ENCODE measurements at places on chromosomes 1 and 21.
A peak's percentile ranks its signal among the peaks of the same experiment; 100 is the strongest.

DNA sequence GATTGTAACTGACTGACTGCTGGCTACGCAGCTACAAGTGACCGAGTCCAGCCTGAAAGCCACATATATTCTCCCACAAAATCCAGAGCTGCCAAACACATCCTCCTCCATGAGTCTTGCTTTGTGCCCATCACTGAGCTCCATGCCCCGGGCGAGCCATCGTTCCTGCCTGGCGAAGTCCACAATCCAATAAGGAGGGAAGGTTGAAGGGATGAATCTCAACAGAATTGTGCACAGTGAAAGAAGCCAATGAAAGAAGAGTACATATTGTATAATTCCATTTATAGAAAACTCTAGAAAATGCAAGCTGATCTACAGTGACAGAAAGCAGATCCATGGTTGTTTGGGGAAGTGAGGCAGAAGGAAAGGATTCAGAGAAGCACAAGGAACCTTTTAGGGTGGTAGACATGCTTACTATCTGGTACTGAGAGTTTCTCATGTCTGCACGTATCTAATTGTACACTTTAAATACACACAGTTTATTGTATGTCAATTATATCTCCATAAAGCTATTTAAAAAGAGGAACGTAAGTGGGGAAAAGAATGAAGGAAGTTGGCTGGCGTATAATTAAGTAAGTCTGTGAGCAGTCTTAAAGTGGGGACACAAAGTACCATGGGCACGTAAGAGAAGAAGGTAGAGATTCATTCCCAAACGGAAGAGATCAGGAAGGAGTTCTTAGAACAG lies 115.9 kb upstream of the JUN start:
- no peak for DNase-seq

GRCh38 chr1:211355873-211356272 lies 29.2 kb downstream of the TRAF5 start:
- no peak for DNase-seq

- DNase-seq = no peak
Measured at GRCh38 chr1:25088946-25089345, 143.4 kb downstream of the SYF2 start.

- DNase-seq = no peak
Measured at GRCh38 chr1:237074371-237075117, 32.6 kb downstream of the RYR2 start.

DNA sequence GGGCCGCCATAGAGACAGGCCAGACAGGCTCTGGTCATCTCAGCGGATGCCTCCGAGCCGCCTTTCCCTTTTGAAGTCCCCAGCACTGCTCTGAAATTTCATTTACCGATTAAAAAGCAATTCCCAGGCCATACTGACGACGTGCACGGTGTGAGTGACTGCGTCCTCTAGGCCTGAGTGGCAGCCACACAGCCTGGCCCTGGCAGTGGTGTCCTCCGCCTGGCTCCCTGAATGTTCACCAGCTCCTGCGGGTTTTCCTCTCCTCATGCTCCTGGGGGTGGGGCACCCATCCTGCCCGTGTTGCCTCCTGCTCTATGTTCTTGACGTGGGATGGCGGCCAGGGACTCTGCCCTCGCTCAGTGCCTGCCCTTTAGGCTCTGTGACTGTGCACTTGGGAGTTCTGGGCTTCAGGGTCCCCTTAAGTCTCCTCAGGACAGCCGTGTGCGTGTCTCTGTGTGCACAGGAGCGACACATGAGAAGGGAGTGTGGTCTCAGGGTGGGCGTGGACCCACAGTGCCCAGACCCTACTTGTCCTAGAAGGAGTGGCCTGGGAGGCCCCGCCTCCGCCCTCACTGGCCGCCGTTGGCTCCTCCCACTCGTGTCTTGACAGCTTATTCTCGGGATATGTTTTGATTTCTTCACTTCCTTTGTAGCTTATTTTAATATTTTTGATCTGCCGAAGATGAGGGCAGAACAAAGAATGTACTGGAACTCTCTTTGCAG lies 3.6 kb downstream of the SKI start:
- peak; percentile 79 for DNase-seq

DNA sequence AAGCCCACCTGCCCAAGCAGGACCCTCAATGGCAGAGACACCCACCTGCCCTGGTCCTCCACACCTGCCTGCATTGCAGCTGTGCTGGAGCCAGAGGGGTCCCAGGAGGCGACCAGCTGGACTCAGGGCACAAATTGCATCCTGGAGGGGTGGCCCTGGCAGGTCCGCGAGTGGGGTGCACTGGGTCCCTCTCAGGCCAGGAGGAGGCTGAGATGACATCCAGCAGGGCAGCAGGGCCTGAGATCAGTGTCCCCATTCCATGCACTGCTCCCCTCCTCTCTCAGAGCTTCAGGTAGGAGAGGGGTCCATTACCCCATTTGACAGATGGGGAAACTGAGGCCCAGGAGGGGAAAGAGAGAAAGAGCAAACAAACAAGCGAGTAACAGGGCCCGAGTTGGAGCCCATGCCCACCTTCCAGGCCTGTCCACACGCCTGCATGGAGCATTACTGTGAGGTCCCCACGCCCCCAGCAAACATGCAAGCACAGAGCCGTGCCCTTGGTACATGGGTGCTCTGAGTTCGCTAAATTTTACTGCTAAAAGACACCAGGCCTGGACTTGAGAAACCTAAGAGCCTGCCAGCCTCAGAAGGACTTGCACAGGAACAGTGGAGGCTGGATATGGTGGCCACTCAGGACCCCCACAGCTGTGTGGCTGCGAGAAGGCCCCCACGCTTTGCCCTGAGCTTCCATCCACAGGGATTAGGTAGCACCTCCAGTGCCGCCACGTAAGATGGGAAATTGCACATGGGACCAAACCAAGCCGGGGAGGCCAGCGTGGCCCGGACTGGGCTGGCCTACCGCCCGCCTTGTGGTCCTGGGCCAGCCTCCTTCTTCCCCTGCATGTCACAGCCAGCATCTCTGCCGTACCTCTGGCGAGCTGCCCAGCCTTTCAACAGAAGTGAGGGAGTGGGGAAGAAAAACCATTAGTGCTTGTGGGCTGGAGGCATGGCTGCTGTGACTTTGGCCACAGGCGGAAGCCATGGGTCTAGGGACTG lies 7.4 kb downstream of the WNT3A start:
- DNase-seq = no peak

- no peak for DNase-seq
Measured at GRCh38 chr1:199693724-199694123, 333.8 kb upstream of the NR5A2 start.

- DNase-seq = no peak
Measured at GRCh38 chr1:1842360-1843146, 48.3 kb downstream of the GNB1 start.

DNA sequence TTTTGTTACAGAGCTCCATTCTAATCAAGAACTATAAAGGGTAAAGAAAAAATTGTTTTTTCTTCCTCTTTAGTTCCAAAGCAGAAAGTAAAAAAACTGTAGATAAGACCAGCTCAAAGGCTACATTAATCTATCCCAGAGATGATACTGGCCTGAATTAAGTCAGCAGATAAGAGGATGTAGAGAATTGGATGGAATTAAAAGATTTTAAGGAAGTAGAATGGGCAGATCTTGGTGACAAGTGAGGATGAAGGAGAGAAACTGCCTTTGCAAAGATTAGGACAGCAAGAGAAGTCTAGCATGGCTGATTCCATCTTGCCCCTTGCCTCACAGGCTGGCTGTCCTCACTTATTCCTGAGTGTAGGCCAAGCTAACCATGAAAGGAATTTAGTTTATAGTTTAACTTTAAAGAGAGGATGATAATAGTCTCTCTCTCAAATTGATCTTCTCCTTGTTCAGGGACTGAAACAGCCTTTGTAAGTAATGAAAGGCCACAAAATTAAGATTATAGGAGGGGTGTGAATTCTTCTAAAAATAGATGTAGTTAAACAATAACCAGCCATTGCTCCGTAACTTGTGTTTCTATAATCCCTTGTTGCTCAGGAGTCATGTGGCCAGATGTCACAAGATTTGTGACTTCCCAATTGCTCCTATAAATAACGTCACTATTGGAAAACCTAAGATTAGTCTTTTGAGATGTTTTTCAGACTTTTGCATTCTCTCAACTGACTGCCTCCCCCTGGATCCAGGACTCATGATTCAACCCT lies 265.0 kb upstream of the USP24 start:
- no peak for DNase-seq

DNA sequence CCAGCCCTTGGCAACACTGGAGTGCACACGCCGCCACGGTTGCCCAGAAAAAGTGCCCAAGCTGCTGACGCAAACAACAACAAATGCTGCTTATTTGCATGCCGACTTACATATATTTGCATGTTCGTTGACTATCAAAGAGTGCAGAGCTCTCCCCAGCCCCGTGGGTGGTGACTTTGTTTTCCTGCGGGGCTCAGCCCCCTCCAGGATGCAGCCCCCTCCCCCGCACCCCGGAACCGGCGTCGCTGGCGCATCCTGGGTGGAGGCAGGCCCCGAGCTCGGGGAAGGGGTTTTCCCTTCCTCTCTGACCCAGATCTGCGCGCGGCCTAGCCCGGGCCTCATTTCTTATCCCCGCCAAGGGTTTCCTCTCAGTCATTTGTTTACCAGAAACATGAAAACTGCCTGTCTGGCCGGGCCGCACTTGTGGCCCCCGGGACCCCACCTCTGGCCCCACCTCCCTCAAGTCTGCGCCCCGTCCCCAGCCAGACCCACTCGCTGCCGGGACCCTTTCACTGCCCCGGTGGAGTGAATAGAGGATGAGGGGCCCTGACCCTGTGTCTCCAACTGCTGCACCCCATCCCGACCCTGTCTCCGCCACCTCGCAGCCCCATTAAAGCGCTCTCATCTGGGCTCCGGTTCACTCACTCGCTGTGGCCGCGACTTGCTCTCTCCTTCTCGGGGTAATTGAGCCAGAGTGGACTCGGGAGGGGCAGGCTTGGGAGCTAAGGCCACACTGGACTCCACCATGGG lies 5.5 kb downstream of the TNFRSF25 start:
- peak; percentile 89 for DNase-seq

- DNase-seq = no peak
Measured at GRCh38 chr1:71464016-71464415, 383.2 kb upstream of the ZRANB2 start.

Measured in activated CD4-positive, alpha-beta T cell treated with anti-CD3 and anti-CD28 coated beads, Interleukin-10, Interleukin-2, amounts not matched to agents 100 ng/mL and 50 ng/mL, durations not matched to agents 16 hours and 8 hours (primary cell).